Dorsolateral prefrontal cortex (tissue), 122 donors: ENCODE measurements at places on chromosomes 13 and 19. TPM values are rescaled to one million over a fixed set of nuclear protein-coding genes. Genes with fewer than 3 reads are reported as not detected.

C3 gene
- 347 TPM for total RNA-seq

SCGB2B2 gene
- 1.6 TPM for total RNA-seq

SIGLECL1 gene
- total RNA-seq, result not detected

- no peak for DNase-seq
Observed at GRCh38 chr19:35098413-35099049, 17.1 kb upstream of the FXYD3 start.

GRCh38 chr13:25922376-25922775 lies 129.4 kb downstream of the SHISA2 start:
- no peak for DNase-seq
